Muscle of back (tissue), 13 donors: ENCODE measurements at places on chromosomes 6 and 20. TPM values are rescaled to one million over a fixed set of nuclear protein-coding genes. Genes with fewer than 3 reads are reported as not detected.
A peak's percentile ranks its signal among the peaks of the same experiment; 100 is the strongest.

GRCh38 chr20:50537546-50538201, 27.5 kb downstream of the PTPN1 start:
- DNase-seq = no peak

- no peak for DNase-seq
Observed at GRCh38 chr6:112270756-112271155, 16.4 kb upstream of the LAMA4 start.

- peak; percentile 34 for DNase-seq
Observed at GRCh38 chr6:25717866-25718740, 36.4 kb upstream of the SLC17A4 start.

- no peak for DNase-seq
Observed at GRCh38 chr20:21090111-21090618, 16.0 kb downstream of the LINC00237 start.

DNA sequence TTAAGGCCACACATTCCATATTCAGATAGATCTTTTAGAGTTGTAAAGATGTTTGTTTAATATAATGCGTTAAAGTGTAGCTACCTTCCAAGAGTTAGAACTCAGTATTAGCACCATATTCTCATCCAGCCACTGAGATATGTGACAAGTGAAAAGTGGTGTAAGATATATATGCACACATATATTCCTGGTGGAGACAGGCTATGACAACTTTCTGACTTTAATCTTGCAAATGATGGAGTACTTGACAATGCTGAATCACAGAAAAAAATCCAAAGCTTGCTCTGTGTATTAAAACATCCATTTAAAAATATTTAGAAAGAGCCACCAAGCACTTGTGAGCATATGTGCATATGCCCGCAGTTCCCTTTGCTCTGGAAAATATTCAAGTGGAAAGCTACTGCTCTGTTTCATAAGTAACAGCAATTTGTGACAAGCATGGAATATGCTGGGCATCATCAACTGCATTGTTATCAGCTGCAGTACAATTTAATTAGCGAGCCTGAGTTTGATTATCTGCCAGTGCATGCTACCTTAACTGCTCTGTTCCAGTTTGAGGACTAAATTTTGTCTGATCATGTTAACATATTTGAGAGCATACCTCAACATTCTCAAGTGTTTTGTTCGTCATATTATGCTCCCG, 64.8 kb downstream of the VIP start:
- DNase-seq = no peak

DNA sequence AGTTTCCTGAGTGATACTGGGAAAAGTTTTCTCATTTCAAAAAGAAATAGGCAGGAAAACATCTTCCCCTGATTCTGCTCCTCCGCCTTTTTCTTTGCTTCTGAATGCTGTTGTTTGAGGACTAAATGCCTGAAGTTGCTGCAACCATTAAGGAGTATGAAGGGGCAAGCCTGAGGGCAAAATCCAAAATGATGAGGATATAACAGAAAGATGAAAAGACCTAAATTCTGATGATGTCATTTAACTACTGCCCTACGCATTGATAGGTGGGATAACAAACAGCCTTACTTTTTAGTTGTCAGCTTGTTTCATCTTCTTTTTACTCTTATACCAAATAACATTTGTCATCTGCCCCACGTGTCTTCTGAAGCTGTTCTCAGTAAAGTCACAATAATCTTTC, 474.6 kb upstream of the MMS22L start:
- DNase-seq = no peak

DNA sequence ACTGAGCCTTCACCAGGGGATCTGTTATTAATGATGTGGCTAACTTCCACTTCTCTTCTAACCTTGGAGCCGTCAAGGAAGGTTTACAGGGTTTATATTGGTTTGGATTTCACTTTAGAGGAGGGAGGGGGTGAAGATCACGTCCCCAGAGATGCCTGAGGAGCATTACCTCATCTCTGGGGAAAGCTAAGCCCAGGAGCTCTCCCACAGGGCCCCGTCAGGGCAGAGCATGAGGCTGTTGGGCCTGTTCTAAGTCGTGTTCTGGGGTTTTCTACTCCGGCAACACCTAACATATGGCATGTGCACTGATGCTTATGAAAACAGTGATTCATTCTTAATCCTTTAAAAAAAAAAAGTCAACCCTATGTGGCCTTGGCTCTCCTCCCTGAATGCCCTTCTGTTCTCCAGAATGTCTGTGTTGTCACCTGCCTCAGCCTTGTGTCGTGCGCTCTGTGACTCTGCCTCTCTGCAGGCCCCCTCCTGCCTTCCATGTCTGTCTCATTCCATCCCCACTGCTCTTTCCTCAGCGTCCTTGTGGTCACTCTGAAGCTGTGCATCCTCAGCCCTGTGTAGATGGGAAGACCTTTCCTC, 97.4 kb upstream of the JARID2 start:
- DNase-seq = no peak

DNA sequence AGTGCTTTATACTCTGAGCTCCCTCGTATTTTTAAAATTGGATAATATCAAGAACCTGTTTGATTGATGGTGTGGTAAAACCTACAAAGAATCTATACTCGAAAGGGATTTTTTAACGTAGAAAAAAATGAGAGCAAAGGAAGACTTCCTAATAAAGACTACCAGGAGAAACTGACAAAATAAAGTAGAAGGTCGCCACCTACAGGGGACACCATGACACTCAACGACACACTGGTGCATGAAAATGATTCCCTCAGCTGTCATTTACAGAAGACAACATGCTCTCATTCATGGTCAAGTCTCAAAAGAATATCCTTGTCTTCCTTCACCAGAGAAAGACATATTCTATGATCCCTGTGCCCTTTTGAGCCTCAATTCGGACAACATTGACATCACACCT, 10.1 kb upstream of the NHSL1 start:
- DNase-seq = peak; percentile 23

GRCh38 chr20:2507875-2508630, 662 bp downstream of the ZNF343 start:
- DNase-seq = peak; percentile 63

DNA sequence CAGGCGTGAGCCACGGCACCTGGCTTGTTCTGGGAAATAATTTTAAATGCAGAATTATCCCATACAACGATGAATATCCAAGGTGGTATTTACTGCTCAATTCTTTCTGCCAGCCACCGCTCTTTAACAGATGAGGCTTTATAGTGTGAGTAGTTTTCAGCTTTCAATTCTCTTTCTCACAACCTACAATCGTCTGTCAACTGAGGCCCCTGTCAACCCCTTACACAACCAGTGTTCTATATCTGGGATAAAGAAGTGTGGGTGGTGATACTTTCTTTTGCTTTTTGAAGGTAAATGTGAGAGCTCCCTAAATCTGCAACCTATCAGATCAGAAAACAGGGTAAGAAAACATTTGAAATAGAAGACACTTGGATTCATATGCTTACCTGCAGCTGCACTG, 22.5 kb downstream of the STAU1 start:
- DNase-seq = no peak

Gene LCA5
- 5.4 TPM for polyA plus RNA-seq

Gene HTR1B
- polyA plus RNA-seq = 0.17 TPM

Gene APOM
- polyA plus RNA-seq = 4.9 TPM

Gene ENTPD6
- 36.9 TPM for polyA plus RNA-seq

Gene ULBP2
- polyA plus RNA-seq = 0.78 TPM

Gene RHAG
- polyA plus RNA-seq = 1.6 TPM
